M059J (cell line): ENCODE measurements at places on chromosomes 3 and 15. TPM values are rescaled to one million over a fixed set of nuclear protein-coding genes. Genes with fewer than 3 reads are reported as not detected.

Gene AHSG
- total RNA-seq, result not detected in 2 replicates

Gene GOLGA6L24
- not detected in 2 replicates for total RNA-seq

Gene CCR9
- total RNA-seq, result not detected in 2 replicates

Gene HHATL
- not detected in 2 replicates for total RNA-seq

Gene NR2E3
- 0.12 TPM in 1 of 2 replicates, not detected in the other for total RNA-seq

DNA sequence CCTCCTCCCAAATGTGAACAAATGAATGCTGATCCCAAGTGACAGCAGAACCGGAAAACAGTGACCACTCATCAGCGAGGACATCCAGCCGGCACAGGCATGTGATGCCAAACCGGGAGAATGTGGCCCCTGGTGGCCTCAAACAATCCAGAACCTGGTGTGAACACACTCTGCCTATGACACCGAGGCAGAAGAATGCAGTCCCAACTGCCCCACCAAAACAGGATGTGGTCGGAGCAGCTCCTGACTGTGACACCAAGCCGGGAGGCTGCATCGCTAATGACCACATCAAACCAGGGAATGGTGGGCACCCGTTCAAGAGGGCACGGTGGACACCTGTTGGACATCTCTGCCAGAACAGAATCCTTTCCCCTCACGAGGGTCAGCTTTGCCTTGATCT, 15.4 kb downstream of the SCN5A start:
- DNase-seq, result peak; percentile 89

- no peak for DNase-seq
These were observed 552.6 kb downstream of the NSUN3 start for GRCh38 chr3:94615275-94616065.

DNA sequence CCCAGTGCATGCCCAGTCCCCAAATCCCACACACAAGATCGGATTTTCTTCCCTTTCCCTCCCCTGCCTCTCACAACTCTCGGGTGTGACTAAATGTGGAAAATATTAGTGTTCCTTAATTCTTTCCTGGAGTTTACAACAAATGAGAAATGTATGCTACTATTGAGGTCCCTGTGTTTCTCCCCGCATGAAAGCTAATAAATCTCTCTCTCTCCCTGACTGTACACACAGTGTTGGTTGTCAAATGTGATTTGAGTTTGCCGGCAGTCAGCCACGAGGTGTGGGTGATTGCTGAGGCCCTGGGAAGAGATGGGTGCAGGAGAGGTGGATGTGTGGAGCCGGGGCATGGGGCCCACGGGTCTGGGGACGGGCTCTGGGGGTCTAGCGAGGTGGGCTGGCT, 161.4 kb upstream of the IQSEC1 start:
- no peak for DNase-seq

DNA sequence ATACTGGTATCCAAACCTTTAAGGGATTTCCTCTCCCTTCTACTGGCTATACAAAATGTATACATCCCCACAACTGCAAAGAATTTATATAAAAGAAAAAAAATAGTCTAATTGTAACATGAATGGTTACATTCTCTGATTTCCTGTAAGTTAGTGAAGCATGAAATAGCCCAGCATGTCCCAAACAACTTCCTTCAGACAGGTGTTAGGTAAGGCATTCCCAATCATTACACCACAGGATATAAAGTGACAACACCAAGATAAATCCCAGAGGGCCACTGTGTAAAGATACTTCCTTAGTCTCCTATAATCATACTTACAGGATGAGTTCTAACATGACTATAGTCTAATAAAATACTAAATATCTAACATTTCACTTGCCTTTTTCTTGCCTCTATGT, 7.6 kb downstream of the CMTM6 start:
- DNase-seq, result no peak

- no peak for DNase-seq
These were observed 810 bp downstream of the TMEM62 start for GRCh38 chr15:43134157-43134635.

DNA sequence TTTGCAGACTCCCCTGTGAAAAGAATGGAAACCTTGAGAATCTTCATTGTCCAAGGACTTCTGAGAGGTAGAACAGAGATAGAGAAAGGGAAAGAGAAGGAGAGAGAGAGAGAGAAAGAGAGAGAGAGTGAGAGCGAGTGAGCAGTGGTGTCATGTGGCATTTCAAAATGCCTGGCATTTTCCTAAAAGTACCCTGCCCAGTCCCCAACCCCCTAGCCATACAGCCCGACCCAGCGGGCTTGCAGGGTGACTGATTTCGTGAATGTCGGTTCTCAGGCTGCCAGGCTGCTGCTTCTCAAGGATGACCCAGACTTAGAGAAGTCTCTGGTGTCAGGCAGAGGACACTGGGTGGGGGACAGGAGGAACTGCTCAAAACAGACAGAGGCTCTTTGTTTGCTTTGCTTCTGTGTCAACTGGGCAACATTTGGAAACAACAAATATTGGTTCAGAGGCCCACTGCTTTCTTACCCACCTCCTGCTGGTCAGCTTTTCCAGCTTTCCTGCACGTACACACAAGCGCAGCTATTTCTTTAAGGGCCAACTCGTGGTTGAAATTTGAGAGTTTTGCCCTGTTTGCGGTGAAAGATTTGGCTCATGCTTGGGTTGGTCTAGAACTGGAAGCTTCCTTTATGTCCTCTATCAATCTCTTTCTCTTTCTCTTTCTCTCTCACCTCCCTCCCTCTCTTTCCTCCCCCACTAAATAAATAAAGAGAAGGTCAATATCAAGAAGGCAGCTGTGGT, 3.7 kb upstream of the TF start:
- peak; percentile 82 for DNase-seq

- no peak for DNase-seq
These were observed 262.4 kb upstream of the PROK2 start for GRCh38 chr3:72047221-72047871.

GRCh38 chr3:171257251-171258203, 202.7 kb downstream of the TNIK start:
- peak; percentile 94 for DNase-seq

GRCh38 chr3:196821806-196822355, 45.8 kb upstream of the SENP5 start:
- DNase-seq, result peak; percentile 25

DNA sequence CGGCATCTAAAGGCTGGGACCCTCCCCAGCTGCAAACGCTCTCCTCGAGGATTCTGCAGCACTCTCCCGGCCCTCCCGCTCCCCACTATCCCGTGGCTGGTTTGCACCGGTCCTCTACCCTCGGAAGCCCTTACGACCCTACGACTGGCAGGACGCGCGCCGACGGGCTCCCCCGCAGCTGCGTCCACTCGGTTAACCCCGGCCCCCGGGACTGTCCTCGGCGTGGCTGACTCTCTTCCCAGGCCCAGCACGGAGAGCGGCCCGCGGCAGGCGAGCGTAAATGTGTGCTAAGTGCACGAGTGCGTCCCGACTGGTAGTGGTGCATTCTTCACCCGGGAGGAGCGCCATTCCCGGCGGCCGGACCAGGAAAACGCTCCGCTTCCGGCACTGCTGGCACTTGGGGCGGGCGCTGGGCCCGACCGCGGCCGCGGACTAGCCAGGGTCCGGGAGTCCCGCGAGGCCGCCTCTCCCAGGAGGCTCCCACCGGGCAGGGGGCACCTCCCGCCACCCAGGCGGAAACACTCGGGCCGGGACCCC, 508 bp downstream of the GORASP1 start:
- peak; percentile 48 for DNase-seq

DNA sequence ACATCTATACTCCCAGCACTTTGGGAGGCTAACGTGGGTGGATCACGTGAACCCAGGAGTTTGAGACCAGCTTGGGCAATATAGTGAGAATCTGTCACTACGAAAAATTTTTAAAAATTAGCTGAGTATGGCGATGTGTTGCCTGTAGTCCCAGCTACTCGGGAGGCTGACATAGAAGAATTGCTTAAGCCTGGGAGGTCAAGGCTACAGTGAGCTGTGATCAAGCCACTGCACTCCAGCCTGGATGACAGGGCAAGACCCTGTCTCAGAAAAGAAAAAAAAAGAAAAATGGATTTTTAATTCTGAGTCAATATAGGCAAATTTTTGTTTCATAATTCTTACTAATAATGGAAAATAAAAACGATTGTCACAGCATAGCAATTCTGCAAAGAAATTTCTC, 13.3 kb downstream of the C3orf49 start:
- DNase-seq, result no peak

- DNase-seq, result peak; percentile 90
These were observed 75.9 kb downstream of the BOC start for GRCh38 chr3:113287111-113287802.

DNA sequence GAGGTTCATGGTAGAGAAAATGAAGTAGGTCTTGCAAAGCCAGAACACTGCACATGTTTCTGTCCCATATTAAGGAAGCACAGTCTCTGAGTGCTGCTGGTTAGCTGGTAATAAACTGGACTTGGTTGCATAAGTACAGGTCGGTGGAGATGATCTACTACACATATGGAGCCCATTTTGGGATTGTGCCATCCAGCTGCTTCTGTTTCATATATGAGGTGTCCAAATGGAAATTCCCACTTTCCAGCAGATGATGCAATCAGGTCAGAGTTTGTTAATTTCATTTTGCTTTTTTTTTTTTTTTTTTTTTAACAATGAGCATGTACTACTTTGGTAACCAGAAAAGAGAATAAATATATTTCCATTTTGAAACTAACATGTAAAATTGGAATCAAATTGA, 122.6 kb downstream of the SATB1 start:
- DNase-seq, result peak; percentile 4

- no peak for DNase-seq
These were observed 98.9 kb upstream of the SPRED1 start for GRCh38 chr15:38153781-38154180.

DNA sequence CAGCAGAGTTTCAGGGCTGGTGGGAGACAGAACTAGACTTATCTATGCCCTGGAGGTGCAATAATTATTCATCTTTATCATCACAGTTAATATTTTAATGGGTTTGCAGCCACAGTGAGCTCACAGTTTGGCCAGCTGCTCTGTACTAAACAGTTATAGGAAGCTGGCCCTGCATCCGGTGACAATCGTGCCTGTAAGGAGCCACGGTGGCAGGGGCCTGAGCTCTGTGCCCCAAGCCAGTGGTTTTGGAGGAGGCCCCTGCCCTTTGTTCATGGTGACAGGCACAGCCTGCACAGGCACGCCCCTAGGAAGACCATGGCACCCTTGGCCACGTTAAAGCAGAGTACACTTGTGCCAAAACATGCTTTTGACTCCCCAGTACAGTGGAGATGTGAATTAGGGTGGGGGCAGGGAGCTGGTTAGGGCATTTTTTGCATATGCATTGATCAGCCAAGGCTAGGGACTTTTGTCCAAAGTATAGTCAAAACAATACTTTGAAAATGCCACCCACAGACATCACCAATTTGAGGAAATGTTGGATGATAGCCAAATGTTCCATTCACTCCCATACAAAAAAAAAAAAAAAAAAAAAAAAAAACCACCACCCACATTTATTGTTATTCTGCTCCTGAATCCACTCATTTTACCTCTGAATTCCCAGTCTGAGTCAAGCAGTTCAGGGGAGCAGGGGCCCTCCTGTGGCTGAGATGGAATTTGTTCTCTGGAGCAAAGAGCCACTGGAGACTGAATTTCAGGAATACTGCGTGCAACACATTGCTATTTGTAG, 3.4 kb upstream of the RFTN1 start:
- DNase-seq, result peak; percentile 64
